ENCODE measurements at places on chromosomes 5 and 9.
A peak's percentile ranks its signal among the peaks of the same experiment; 100 is the strongest.

DNA sequence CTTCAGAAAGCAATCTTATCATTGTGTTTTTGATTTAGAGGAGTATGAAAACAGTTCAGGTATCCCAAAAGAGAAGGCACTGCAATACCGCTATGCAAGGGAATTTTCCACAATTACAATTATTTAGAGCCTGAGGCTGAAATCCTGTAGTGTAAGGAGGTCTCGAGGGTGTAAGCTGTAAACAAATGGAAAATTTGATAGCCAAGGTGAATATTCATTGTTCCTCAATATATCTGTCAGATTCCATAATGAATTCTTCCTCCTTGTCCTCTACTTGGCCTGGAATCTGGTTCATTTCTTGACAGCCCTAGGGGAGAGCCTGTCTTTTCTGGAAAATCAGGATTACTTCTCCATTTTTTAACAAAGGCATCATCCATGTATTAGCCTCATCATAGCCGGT, 63.1 kb upstream of the SMARCA2 start:
- DNase-seq = no peak

DNA sequence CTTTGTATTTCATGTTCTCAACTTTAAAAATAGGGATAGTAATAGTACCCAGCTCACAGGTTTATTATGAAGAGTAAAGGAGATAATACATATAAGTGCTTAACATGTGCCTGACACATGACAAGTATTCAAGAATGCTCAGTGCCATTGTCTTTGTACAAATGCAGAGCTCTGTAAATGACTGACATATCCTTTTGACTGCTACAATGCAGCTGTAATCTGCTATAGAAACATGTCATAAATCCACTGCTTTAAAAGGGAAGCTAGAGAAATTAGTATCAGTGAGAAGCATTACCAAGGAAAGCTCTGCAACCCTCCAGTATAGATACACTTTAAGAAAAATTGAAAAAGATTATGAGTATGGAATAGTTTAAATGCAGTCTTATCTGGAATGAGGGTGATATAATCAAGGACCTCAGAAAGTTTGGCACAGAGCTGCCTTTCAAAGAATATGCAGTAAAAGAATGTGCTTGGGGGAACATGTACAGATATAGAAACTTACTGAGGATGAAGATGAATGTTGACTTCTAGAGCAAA, 17.9 kb downstream of the ERAP1 start:
- no peak for DNase-seq

GRCh38 chr5:102659151-102659550, 96.0 kb upstream of the PAM start:
- DNase-seq = no peak

GRCh38 chr9:4555236-4555635, 65.0 kb downstream of the SLC1A1 start:
- DNase-seq = no peak

- no peak for DNase-seq
These were observed 90.3 kb downstream of the AK8 start for GRCh38 chr9:132787748-132788159.

DNA sequence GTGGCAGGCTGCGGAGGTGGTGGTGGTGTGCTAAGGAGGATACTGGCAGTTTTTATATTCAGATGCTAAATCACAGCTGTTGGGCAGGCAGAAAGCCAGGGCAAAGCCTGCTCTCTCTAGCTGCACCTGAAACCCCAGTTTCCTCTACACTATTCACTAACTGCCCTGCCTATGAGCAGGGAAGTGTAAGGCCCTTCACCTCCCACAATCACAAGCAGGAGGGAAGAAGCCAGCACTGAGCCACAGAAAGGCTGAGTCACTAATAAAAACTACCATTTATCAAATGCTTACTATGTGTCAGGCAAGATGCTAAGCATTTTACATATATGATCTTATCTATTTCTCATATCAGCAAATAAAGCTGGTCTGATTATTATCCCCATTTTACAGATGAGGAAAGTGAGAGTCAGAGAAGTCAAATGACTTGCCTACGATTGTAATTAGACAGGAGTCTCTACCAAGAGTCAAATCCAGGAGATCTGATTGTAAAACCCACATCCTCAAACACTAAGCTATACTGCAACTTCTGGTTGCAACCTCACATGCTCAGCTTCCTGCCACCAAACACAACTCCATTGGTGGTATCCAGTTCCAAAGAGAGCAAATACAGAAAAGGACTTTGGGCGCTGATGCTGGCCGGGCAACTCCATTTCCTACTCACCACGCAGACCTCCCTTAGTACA, 17.7 kb upstream of the IL6ST start:
- peak; percentile 71 for DNase-seq

Measured in hematopoietic multipotent progenitor cell treated with erythropoietin and hydrocortisone succinate and interleukin-3 and kit ligand, for 4 days (in vitro differentiated cells).